Activated T-cell treated with anti-CD3 and anti-CD28 coated beads for 4 hours (primary cell): ENCODE measurements at places on chromosomes 7 and 10.

- DNase-seq: no peak
These were observed 534.1 kb downstream of the SDK1 start for GRCh38 chr7:3835109-3835508.

GRCh38 chr10:14259696-14260566 lies 70.8 kb downstream of the FRMD4A start:
- DNase-seq: no peak

GRCh38 chr7:68474661-68475216 lies 1123.5 kb upstream of the AUTS2 start:
- no peak for DNase-seq

DNA sequence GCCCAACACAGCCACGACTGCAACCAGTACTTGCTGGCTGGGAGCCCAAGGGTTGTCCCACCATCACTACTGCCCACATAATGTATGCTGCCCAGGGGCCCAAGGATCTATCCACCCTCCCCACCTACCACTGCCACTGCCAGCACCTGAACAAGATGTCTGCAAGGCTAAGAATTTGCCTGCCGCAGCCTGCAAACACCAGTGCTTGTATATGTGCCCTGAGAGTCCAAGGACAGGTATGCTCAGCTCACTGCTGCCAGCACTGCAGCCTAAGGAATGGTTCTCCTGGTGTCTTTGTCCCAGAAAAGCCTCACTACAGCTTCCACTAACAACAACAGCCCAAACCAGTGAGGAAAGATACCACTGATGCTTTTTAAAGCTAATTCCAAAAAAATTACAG lies 1174.0 kb downstream of the SORCS1 start:
- DNase-seq: no peak

- DNase-seq: no peak
These were observed 276.9 kb downstream of the TCF7L2 start for GRCh38 chr10:113226831-113227445.

- no peak for DNase-seq
These were observed 10.6 kb upstream of the CPVL start for GRCh38 chr7:29156907-29157452.

- DNase-seq: no peak
These were observed 217.2 kb downstream of the REEP3 start for GRCh38 chr10:63738410-63738809.

- no peak for DNase-seq
These were observed 925.1 kb upstream of the CELF2 start for GRCh38 chr10:10092581-10092980.

- no peak for DNase-seq
These were observed 1.8 kb downstream of the IGFBP3 start for GRCh38 chr7:45919231-45919784.

- no peak for DNase-seq
These were observed 217.3 kb downstream of the ZEB1 start for GRCh38 chr10:31536302-31536701.
